RCC 7860 (cell line): ENCODE measurements at places on chromosomes 1 and 21.

DNA sequence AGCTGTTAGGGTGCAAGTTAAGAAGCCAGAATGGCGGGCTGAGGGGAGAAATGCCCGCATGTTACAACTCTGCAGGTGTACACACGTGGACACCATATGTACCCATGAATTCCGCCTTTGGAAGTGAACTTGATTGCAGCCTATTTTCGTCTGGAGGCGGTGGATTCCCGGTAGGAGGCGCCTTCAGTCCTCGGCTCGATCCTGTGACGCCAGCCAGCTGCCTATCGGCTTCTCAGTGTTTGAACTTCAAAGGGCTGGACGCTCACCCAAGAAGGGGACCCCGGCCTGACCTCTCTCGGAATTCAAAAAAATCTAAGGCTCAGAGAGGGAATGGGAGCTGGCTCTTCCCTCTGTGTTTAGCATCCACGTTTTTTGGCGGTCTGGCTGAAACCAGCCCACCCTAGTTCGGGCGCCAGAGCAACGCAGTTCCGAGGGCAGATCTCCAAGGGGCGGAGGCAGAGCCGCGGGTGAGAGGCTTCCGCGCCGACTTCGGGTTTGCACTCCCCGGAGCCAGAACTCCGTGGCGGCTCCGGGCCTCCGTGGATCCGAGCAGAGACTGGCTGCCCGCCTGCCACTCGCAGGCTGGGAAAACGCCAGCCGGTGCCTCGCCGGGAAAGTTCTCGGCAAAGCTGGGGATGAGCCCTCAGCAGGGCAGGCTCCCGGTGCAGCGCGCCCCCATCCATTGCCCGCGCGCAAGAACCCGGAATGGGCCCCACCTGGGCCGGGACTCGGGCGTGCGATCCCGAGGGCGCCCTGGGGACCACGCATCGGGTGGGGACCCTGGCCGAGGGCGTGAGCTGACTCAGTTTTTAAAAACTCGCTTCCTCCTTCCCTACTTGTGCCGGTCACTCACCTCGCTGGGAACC is 996 bp upstream of the TMEM51 start:
- DNase-seq, result peak; percentile 74

DNA sequence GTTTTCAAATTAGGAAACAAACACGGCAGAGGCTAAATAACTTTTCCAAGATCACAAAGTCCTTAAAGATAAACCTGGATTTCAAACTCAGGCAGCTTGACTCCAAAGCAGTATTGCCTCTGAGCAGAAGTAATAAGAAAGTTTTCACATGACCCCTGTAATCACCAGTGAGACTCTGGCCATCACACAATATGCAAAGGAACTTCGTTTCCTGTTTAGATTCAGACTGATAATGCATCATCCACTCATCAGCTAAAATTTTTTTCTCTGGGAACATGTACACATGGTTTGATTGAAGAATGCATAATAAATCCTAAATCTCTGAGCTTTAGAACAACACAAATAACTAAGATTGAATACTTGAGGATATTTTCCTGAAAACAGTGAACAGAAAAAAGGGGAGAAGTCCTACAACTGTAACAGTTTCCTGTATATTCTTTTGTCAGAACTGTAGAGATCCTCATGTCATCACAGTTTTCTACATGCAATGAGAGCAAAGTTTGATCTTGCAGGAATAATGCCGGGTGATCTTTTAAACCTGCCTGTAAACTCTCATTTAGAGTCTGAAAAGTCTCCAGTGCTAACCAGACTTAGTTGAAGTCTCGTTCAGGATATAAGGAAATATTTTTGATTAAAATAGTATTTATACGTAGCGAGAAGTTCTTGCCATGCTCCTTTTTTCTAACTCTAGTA is 225.3 kb downstream of the SPATA17 start:
- no peak for DNase-seq

- DNase-seq, result no peak
Measured at GRCh38 chr1:224273641-224274040, 56.3 kb downstream of the NVL start.

DNA sequence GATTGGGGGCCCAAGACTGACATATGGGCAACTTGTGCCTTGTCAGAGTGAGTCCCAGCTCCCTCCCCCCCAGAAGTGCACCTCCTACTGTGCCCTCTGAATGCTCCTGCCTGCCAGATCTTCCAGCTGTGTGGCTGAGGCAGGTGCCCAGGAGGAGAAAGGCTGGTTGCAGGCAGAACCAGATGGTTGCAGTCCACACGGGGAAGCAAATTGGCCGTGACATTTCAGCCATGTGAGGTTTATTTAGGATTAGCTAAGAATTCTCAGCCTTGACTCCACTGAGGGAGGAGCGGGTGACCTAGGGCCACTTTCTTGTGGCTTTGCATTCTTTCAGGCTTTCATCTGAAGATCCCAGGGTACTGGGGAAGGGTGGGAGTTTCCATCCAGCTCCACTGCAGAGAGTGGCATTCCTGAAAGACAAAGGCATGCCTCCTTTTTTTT is 33.8 kb downstream of the PEX14 start:
- peak; percentile 97 for DNase-seq

GRCh38 chr1:178341261-178341956 is 155.4 kb downstream of the CLEC20A start:
- peak; percentile 67 for DNase-seq

- DNase-seq, result no peak
Measured at GRCh38 chr1:181680332-181680731, 197.0 kb downstream of the CACNA1E start.

DNA sequence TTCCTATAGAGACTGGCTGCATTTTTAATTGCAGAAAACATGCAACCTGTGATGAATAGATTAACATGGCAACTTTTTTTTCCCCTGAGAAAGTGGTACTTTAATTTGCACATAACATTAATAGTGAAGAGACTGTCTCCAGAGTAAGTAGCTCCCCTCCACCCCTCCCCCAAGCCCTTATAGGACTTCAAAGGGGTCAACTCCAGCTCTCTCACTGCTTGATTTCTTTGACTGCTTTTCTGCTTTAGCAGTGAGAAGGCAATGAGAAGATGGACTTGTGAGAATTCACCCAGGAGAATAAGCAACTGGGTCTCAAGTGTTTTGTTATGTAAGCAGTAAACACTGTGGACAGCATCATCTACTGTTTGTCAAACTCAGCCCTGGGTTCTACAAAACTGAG is 355.0 kb downstream of the CAMTA1 start:
- no peak for DNase-seq

DNA sequence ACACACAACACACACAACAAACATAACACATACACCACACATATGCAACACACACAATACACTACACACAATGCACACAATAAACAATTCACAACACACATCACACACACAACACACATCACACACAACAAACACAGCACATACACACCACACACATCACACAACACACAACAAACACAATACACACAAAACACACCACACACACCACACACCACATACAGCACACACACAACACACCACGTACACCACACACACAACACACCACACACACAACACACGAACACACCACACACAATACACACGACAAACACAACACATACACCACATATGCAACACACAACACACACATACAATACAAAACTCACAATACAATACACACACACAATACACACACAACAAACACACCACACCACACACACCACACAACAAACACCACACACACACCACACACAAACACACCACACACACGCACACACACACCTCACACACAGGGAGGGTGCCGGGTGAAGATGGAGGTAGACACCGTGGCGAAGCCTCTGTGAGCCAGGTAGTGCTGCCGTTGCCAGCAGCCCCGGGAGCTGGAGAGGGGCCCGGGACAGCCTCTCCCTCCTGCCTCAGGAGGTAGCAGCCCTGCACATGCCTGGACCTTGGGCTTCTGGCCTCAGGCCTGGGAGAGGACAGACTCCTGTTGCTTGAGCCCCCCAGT is 30.4 kb upstream of the C1orf174 start:
- DNase-seq, result no peak

- DNase-seq, result no peak
Measured at GRCh38 chr1:119790451-119791198, 20.6 kb downstream of the REG4 start.

- DNase-seq, result no peak
Measured at GRCh38 chr21:31675318-31675717, 15.8 kb downstream of the SOD1 start.

DNA sequence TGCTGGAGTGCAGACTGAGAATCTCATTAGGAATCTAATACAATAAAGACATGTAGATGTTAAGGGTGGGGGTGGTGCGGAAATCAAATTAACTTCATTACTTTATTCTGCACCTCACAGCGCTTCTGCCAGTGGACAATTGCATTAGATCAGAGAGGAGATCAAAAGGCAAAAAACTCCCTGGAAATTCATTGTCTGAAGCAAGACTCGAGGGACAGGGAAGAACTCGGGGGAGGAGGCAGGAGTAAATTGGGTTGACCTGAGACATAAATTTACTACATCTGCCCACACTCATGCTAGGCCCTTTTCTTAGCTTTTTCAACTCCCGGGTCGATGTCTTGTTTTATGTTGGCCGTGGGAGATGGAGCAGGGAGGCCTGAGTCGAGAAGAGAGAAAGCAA is 315.4 kb downstream of the SPATA17 start:
- no peak for DNase-seq

DNA sequence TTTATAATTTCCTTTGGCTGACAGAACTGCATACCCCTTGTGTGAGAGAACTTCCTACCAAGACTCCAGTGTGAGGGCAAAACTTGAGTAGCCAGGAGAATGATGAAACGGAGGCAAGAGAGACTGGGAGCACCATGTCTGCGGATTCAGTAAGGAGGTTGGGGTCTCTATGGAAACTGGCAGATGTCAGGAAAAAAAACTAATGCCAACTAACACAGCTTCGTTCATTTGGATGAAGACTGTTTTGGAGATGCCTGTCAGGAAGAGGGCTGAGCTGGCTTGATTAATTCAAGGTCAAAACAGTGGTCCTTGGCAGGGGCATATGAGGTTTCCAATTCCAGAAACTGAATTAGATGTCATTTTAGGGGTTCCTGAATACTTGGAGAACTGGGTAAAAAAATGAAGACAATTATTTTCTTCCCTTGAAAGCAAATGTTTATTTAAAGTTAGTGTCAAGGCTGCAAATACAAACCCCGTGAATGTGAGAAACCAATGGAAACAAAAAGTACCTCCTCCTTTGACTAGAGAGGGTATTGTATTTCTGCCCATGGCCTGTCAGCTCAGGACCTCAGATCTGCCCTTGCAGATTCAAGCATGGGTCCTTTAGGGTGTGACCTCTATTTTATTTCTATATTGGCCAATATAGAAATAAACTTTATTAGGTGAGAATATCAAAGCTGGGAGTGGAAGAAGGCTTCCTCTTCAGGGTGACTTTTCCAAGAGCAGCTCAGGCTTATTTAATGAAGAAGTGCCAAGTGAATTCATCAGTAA is 110.5 kb downstream of the MAST2 start:
- DNase-seq, result no peak

DNA sequence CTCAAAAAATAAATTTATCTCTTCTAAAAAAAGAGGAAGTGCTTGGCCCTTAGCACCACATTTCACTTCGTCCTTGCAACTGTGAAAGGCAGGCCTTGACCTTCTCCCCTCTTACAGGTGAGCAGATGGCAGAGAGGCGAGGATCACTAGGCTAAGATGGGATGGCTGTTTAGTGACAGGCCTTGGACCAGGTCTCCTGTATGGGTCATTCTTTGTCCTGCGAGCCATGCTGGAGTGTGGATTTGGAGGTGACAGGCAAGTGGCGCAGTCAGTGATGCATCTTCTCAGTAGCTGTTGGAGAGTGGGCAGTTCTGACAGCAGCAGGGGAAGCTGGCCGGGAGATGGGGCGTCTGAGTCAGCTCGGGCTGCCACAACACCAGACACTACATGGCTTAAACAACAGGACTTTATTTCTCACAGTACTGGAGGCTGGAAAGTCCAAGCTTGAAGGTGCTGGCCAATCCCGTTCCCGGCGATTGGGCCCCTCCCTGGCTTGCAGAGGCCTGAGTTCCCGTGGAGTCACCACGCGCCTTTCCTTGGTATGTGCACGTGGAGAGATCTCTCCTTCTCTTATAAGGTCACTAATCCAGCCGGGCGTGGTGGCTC is 16.5 kb downstream of the SLC27A3 start:
- no peak for DNase-seq

DNA sequence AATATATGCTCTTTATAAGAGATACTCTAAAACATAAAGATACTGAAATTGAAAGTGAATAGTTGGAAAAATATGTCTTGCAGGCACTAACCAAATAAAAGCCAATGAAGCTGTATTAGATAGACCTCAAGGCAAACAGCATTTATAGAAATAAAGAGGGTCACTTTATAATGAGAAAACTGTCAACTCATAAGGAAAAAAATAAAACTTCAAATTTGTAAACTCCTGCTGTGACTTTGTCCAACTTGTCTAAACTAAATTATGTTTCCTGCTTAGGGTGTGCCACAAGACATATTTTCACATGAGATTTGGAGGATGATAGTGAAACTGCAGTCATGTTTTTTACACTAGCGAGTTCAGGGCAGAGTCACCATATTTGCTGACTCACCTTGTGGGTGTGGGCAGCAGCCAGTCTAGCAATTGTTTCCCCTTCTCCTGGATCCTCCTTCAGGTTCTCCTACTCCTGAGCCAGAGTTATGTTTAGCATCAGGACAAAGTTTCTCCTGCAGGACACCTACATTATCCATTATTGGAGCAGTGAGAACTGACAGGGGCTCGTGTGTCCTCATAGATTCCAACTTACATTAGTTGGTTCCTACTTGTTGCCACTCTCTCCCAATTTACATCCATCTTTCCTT is 43.8 kb downstream of the CD53 start:
- peak; percentile 48 for DNase-seq

- no peak for DNase-seq
Measured at GRCh38 chr1:95407131-95407885, 173.3 kb downstream of the RWDD3 start.

GRCh38 chr1:116911188-116911553 is 1.5 kb downstream of the PTGFRN start:
- no peak for DNase-seq

GRCh38 chr21:26935977-26936376 is 30.9 kb downstream of the ADAMTS5 start:
- DNase-seq, result no peak

DNA sequence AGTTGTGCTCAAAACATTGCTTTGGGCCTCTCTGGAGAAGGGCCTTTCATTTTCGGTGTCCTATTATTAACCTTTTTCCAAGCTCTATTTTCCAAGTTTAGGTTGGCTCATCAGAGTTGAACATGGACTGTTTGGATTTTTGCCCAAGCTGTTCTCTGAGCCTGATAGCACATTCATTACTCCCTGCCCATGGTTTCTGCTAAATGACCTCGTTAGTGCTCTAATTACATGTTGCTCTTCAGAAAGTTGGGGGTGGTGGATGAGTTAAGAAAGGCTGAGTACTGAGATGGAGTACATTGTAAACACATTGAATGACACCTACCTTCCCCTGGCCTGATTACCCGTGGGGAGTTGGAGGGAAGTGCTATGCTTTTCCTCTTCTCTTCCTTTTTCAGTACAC is 38.9 kb downstream of the LMO4 start:
- no peak for DNase-seq

DNA sequence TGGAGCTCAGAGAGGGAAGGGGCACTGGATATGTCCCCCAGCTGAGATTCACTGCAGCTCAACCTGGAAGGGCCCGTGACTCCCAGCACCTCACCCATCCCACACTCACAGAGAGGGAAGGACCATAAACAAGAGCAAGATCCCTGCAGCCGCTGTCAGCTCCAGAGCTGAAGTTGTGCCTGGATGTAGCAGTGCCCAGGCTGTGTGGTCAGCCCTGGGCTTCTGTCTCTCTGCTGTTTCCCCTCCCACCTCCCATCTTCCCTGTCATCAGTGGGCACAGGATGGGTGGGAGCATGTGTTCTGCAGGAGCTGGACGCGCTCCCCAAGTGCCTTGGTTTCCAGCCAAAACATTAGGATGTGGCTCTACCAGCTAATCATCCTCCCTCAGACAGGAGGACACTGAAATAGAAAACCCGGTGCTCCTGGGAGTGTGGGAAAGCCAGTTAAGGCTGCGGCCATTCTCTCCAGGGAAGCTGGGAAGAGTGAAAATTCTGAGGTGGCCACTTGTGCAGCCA is 282.7 kb downstream of the NPHP4 start:
- DNase-seq, result no peak
